ENCODE measurements at places on chromosomes 2 and 18. TPM values are rescaled to one million over a fixed set of nuclear protein-coding genes. Genes with fewer than 3 reads are reported as not detected.

PROC gene
- not detected for total RNA-seq

SLC30A3 gene
- under 0.01 TPM for total RNA-seq

PPM1B gene
- 27.3 TPM for total RNA-seq

NT5DC4 gene
- total RNA-seq = not detected

UPP2 gene
- total RNA-seq = not detected

VAMP5 gene
- total RNA-seq = 32.8 TPM

CRYGC gene
- not detected for total RNA-seq

SRD5A2 gene
- not detected for total RNA-seq

DDX18 gene
- total RNA-seq = 45.2 TPM

RESP18 gene
- not detected for total RNA-seq

OSBPL1A gene
- 43.5 TPM for total RNA-seq

C2orf15 gene
- not detected for total RNA-seq

VWC2L gene
- total RNA-seq = not detected

PLCL1 gene
- 1.1 TPM for total RNA-seq

CFAP210 gene
- not detected for total RNA-seq

CHST9 gene
- not detected for total RNA-seq

LOXL3 gene
- total RNA-seq = 57.5 TPM

UGT1A4 gene
- total RNA-seq = not detected

GKN1 gene
- not detected for total RNA-seq

LGALSL gene
- total RNA-seq = 3.8 TPM

LIMS2 gene
- total RNA-seq = 3.1 TPM

CABYR gene
- 3.6 TPM for total RNA-seq

LRRC30 gene
- not detected for total RNA-seq

CTLA4 gene
- total RNA-seq = not detected

TMEM169 gene
- 0.09 TPM for total RNA-seq
